HT1080 (cell line): ENCODE measurements at places on chromosomes 5 and 9.

DNA sequence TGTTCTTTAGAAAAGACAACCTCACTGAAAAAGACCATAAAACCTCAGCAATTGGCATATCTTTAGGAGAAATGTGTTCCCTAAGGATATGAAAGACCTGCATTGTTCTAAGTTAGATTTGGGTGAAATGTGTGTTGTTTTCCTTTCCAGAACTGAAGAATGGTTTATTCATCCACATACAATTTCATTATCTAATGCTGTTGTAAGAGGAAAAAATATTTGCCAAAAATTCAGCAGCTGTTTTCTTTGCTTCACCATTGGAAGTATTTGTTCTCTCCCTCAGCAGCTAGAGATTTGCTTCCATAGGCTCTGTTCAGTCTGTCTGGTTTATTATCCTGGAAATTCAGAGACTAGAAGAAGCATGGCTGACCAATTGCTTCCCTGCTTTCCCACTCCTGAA, 150.9 kb downstream of the ISOC1 start:
- no peak for DNase-seq

DNA sequence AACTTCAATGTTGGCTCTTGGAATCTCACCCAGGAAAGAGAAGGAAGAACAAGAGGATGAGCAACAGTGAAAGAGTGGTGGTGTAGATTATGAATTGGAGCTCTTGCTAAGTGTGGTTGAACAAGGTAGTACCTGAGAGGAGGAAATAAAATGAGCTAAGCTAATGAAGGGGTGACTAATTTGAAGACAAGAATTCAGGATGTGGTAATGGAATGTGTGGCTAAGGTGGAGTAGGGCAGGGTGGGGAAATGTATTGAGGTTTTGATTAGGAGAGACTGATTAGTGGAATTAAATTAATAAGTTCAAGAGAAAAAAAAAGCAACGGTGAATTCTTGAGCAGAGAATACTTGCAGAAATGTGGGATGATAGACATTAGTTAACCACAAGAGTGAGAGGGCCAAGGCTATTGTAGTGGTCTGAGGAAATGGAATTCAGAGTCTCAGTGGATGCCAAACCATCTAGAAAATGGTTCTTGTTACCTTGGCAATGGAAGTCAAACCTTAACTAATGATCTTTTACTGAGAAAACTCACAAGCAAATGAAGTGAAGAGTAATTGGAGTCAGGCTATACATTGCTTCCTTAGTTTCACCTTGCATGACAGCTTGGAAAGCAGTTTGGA, 648.3 kb upstream of the ZNF608 start:
- peak; percentile 73 for DNase-seq

DNA sequence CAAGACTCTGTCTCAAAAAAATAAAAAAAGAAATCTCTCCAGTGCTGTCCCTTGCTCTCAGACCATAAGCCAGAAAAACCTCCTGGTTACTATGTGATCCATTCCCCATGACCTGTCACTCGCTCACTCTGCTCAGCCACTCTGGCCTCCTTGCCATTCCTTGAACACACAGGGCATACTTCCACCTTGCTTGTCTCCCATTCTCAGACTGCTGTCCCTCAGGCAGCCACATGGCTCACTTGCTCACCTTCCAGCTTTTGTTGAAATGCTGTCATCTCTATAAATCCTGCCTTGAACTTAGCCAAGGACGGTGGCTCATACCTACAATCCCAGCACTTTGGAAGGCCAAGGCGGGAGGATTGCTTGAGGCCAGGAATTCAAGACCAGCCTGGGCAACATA, 82.9 kb downstream of the UGCG start:
- no peak for DNase-seq

- no peak for DNase-seq
Measured at GRCh38 chr5:65137631-65138030, 344.1 kb downstream of the ADAMTS6 start.

DNA sequence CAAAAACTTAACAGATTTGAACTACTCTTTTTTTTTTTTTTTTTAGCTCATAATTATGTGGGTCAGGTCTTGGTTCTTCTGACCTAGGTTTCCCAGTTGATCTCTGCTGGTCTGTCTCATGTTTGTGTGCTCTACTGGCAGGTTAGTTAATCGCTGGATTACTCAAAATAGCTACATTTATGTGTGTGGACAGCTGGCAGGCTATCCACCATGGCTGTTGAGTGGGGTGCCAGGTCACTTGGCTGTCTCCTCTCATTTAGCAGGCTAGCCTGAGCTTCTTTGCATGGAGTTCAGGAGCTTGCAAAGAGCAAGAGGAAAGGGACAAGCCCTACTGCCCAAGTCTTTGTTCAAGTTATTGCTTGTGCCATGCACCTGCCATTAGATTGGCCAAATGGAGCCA, 9.3 kb downstream of the ADCY2 start:
- no peak for DNase-seq

DNA sequence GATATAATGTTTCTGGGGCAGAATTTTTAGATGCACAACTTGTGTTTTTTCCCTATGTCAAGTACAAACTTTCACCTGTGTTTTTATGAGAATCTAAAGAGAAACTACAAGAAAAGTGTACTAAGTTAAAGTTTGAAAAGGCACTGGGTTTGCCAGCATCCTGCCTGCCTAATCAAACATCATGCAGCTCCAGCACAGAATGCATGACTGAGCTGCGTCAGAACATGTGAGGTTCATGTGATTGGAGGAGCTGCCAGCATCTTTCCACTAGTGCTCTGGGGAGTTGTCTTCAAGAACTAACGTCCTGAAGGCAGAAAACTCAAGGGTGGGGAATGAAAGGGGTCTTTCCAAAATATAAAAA, 46.1 kb upstream of the RIC1 start:
- peak; percentile 76 for DNase-seq

DNA sequence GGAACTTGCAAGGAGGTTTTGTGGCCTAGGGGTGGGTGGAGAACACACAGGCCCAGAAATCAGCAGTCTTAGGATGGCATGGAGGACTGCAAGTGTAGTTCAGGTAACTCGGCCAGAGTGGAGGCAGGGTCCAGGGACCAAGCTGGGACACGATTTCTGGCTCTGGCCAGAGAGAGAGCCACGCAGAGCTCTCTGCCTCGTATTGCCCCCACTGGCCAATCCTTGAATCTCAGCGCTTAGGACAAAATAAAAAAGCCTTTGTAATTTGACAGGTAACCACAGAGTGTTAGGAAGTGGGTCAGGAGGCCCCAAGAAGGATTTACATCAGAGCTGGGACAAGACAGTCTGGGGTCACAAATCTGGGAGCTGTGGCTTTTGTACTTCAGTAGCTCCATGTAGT, 11.7 kb downstream of the MAP3K1 start:
- DNase-seq, result peak; percentile 17

GRCh38 chr5:137470111-137470920, 28.8 kb downstream of the SPOCK1 start:
- peak; percentile 99 for DNase-seq

- DNase-seq, result no peak
Measured at GRCh38 chr5:178640331-178641045, 13.6 kb upstream of the CLK4 start.

DNA sequence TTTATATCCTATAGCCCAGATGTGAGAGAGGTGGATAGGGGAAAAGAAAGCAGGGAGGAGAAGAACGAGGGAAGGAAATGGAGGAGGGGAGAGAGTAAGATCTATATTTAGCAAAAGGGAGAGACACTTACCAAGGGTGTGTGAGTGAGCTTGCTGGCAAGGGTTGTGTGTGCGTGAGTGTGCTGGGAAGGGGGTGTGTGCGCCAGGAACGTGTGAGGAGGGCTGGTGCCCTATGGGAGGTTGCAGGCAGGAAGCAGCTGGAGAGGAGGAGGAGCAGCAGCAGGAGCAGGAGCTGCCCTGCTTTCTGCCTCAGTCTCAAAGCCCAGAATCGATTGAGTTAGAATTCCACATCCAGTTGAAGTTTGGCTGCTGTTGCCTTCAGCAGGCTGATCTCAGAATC, 148.3 kb upstream of the RUSC2 start:
- DNase-seq, result peak; percentile 41

GRCh38 chr5:28463728-28464127, 1425.3 kb upstream of the CDH9 start:
- no peak for DNase-seq

GRCh38 chr5:75885849-75886596, 168.8 kb upstream of the POC5 start:
- peak; percentile 72 for DNase-seq

- no peak for DNase-seq
Measured at GRCh38 chr9:35792024-35792813, 828 bp downstream of the NPR2 start.

DNA sequence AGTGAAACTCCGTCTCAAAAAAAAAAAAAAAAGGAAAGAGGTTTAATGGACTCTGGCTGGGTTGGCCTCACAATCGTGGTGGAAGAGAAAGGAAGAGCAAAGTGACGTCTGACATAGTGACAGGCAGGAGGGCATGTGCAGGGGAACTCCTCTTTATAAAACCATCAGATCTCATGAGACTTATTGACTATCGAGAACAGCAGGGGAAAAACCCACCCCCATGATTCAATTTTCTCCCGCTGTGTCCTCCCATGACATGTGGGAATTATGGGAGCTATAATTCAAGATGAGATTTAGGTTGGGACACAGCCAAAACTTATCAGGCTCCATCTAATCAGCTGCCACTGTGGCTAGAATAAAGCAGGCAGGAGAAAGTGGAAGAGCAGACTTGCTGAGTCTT, 610.4 kb upstream of the NUDT12 start:
- DNase-seq, result no peak

GRCh38 chr9:80082213-80082612, 510.4 kb downstream of the TLE4 start:
- no peak for DNase-seq

DNA sequence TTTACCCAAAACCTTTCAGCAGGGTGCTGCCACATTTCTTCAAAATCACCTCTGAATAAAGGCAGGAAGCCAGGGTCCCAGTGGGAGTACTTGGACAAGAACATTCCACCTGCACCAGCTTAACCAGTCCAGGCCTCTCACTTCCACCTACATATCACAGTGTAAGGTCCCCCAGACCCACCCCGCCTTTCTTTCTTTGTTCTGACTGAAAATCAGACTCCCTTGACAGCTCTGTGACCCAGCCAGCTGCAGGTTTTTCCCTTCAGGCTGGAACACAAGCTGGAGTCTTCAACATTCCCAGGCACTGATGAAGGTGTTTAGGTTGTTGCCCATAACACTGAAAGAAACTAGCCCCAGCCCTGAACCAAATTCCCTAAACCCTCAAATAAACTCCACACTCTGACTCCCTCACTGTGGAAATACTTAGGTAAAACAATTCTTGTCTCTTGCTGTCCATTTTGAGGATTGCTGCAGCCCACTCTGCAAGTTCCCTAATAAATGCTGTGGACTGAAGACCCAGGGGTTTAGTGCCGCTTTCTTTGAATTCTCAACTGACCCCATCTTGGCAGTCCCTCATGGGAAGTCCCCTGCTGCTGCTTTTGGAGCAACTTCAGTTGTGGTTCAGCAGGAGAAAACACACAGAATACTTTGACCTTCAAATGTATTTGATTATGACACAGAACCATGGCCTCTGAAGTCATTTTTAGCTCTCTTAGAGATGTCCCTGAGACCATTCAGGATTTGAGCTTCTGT, 24.8 kb downstream of the P4HA2 start:
- DNase-seq, result no peak

DNA sequence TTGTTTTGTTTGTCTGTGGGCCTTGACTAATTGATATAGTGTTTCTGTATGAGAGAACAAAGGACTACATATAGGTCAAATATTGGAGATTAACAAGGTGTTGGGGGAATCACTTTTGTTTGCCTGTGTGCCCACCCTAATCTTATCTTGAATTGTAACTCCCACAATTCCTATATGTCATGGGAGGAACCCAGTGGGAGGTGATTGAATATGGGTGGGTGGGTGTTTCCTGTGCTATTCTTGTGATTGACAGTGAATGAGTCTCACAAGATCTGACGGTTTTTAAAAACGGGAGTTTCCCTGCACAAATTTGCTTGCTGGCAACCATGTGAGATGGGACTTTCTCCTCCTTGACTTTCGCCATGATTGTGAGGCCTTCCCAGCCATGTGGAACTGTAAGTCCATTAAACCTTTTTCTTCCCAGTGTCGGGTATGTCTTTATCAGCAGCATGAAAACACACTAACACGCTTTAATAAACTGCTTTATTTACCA, 64.9 kb upstream of the HSPB3 start:
- DNase-seq, result no peak

DNA sequence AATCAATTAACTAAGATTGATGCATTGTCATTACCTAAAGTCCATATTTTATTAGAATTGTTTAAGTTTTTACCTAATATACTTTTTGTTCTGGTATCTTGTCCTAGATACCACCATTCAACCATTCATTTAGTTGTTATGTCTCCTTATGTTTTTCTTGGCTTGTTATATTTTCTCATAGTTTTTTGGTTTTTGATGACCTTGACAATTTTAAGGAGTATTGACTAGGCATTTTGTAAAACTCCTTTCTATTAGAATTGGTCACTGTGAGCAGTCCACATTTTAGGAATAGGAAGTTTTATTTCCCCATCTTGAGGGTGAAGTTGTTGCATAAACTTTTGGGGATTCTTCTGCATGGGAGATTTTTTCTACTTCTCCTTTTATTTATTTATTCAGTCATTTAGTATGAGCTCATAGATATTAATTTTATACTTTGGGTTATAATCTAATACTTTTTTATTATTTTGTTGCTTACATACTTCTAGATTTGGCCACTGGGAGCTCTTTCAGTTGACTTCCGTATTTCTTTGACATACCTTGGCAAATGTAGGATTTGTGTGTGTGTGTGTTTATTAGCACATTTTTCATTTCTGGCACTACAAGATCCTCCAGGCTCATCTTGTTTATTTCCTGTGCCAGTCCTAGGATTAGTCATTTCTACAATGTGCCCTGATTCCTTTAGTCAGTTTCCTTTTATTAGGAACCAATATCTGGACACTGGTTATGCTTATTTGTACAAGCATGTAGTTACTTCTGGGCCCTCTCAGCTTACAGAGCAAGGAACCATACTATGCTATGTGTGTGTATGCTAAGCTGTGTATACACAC, 134.9 kb upstream of the CDKN2B start:
- DNase-seq, result no peak

DNA sequence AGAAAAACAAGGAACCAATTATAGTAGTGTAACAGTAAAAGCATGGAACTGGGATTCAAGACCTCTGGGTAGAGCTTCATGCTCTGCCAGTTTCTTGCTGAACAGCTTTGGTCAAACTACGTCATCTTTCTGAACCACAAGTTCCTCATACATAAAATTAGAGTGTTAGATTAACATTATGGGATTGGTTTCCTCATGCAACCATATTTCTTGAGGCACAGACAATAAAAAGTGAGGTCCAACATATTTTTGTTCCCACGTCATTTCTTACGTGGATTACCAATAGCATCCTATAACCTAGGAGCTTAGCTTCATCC, 354.8 kb downstream of the TMEM232 start:
- no peak for DNase-seq

DNA sequence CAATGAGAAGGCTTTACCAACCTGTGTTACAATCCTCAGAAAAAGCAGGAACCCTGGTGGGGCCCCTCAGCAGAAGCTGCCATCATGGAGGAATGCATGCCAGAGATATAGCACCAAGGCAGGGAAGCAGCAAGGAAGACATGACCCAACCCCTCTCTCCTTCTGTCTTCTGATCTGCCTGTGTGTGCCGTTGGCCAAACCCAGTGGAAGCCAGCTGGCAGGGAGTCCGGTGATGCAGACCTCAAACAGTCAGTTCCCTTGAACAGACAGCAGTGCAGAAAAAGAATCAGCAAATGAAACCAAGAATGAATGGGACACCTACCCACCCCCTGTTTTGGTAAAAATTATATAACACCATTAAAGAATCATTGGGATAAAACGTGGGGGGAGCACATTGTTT, 234.2 kb downstream of the ZNF608 start:
- no peak for DNase-seq
